ENCODE measurements at places on chromosomes 5 and 9.

DNA sequence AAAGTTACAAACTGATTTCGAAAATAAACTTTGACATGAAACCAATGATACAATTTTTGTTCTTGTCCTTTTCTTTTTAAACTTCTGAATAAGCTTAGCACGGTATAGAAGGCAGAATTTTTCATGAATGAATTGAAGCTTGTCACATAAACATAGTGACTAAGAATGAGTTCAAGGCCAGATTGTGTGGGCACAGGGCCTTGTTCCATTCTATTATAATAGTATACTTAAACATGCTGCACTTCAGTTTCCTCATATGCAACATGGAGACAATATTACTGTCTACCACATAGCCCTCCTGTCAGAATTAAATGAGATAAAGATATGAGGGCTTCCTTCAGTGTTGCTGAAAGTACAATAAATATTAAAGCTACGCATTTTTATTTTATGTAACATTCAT is 204.2 kb upstream of the HAPLN1 start:
- no peak for DNase-seq

GRCh38 chr9:91276513-91276912 is 85.2 kb downstream of the AUH start:
- DNase-seq: no peak

GRCh38 chr9:32596096-32596865 is 23.3 kb upstream of the NDUFB6 start:
- DNase-seq: no peak

DNA sequence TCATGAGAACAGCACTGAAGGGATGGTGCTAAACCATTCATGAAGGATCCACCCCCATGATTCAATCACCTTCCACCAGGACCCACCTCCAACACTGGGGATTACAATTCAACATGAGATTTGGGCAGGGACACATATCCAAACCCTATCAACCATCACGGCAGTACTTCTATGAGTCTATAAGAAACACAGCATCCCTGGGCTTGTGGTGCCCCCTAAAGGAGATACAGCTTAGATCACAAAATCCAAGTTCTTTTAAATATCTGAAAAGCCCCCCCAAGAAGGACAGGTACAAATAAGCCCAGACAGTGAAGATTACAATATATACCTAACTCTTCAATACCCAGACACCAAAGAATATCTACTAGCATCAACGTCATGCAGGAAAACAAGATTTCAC is 233.7 kb upstream of the ADRA1B start:
- DNase-seq: no peak

DNA sequence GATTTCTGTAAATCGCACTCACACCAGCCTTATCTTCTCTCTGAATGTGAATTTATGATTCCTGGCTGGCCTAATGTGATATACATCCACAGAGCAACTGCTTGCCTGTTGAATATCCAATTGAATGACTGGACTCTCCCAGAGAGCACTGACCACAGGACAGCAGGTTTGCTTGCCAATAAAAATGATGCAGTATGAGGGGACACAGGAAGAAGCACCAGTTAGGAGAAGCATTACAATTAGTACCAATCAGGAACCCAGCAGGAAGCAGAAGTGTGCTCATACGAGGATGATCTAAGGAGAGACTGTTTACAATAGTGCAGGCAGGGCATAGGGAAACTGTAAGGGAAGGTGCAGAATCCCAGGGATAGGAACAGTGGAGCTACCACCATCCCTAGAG is 127.2 kb upstream of the ZNF366 start:
- DNase-seq: no peak

DNA sequence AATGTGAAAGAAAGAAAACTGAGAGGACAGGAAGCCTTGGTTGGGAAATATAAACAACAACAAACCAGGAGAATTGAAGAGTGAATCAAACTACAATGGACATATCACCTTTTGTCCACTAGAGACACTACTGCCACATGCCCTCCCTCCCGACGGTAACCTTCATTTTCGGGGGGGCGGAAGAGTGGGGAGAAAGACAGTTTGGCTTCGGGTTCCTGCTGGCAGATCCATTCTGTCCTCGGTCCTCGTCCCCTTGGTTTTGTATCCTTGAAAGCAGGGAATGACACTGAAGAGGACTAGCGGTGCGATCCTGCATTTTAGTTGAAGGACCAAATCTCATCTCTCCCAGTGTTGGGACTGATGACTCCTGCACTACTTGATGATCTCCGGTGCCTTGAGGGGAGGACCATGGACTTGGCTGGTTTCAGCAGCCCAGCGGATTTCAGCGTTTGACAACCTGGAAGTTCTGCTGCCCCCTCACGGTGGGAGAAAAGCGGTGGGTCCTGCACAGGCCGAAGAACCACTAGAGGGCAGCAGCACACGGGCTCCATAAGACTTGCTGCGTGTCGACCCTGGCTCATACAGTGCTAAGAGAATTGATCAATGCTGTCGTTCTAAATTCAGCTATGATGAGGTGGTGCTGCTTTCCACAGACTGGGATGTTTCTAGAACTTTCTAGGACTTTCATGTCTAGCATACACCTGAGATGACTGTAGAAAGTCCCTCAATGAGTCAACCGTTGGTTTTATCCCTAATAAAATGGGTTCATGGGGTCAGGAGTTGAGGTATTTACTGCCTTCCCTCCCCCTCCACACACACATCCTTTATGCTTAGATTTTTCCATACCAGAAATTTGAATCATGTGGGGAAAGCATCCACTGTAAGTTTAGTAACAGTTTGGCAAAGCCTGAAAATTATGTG is 15.1 kb upstream of the ZNF131 start:
- DNase-seq: peak; percentile 87

DNA sequence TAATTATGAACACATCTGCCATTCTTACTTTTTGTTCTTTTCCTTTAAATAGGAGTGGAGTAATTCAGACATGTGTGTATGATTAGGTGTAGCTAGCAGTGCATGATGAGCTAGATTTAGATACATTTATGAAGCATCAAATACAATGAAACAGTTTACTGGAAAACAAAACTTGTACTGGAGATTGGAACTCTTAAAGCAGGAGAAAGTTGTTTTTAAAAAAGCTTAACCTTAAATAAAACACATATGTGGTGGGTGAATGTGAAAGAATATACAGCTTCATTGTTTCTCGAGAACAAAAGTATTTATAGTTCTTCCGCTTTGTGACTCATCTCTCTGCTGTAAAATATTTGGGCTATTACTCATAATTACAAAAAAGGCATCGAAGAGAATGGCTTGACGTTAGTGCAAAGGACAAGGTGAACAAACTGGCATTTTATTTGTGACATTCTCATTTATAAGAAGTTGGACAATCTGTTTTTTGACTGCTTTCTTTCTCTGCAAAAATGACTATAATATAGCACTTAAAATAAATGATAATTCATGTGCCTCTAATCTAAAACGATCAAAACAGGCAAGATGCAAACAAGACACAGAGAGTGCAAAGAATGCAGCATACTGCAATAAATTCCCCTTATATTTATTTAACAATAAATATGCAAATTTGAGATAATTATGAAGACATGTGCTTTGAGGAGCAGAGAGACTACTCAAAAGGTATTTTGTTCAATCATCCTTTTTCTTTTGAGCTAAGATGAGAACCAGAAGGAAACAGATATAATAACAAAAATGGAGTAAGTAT is 478.8 kb downstream of the CETN3 start:
- DNase-seq: no peak

- DNase-seq: no peak
Measured at GRCh38 chr9:2493109-2493508, 128.5 kb upstream of the VLDLR start.

GRCh38 chr9:5909976-5910375 is 19.3 kb downstream of the MLANA start:
- no peak for DNase-seq

GRCh38 chr5:9288234-9288633 is 257.6 kb downstream of the SEMA5A start:
- no peak for DNase-seq

- DNase-seq: no peak
Measured at GRCh38 chr9:90888941-90889340, 87.3 kb downstream of the SYK start.

DNA sequence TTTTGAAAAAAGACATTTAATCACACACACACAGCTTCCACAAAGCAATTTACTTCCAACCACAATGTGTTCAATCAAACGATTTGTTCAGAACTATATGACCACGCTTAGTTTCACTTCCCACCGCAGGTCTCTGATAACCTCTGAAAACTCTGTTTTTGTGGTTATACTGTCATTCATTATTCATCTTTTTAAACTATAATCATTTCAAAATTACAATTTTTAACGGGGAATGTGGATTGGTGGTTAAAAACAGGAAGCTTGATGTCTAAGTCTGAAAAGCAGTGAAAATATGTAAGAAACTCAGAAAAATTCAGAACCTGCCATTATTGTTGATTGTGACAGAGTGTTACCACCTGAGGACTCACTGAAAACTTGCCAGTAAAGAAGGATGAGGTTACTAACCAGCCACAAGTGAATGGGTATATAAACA is 12.7 kb upstream of the TMEM174 start:
- DNase-seq: no peak

DNA sequence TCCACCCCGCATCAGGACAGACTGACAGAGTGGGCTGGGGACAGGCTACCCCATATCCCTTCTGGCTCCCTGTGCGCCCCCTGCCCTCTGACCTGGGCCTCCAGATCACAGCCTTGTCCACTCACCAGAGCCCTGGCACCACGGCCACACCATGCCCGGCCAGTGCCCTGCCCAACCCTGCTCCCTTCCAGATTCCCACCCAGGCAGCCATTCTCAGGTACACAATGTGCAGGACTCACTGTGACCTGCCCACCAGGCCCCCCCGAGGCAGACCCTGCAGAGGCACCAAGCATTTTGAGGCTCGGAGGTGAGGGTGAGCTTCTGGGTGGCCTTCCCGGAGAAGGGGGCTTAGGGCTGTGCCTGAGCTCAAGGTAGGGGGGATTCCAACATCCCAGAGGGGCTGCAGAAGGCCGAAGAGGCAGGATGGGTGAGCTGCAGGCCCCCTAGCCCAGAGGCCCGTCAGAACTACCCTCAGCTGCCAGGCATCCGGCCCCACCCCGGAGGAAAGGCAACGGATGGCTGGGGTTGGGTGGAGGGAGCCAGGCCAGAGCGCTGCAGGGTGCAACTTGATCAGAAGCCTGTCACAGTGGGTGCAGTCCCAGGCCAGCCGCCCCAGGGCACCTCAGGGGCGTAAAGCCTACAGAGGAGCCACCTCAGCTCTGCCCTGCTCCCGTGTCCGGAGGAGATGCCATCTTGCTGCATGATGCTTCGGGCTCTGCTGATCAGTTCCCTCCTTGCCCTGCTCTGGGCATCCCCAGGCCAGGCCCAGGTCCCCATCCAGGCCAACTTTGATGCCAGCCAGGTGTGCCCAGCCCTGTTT is at the start of gene LCNL1:
Gene LCNL1 (plus strand): TSS at position 762 of the 820 bp plus-strand sequence. CDS start 594 bp downstream, outside the sequence.
- no peak for DNase-seq

DNA sequence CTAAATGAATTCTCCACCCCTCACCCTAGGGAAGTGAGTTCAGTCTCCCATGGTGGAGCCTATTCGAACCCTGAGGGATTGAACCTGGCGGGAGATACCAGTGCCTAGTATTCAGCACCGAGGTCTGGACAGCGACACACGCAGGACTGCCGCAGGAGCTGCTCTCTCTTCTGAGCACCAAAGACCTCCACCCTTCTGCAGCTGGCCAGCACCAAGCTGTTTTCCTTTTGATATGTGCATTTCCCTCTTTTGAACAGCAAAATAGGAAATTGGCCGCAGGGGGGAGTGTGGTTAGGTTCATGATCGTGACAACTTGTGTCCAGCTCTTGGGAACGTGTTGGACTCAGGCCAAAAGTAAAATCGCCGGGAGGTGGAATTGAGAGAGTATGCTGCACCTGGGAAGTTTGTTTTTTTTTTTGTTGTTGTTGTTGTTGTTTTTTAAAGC is 1.2 kb upstream of the PCSK1 start:
- DNase-seq: peak; percentile 47

DNA sequence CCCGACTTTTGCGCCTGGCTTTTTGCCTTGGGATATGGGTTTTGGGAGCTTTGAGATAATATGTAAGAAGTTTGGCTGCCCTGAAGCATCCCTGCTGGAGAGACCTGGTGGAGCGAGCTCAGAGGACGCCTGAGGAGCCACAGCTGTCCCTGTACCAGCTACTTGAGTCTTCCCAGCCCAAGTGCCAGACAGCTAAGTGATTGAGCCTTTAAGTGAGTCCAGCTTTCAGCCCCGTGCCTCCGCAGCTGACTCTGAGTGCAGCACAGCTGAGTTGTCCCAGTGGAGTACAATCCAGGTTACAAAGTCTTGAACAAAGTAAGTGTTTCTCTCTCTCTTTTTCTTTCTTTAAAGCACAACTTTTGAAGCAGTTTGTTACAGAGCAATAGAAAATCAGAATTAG is 203.8 kb upstream of the DAP start:
- no peak for DNase-seq

DNA sequence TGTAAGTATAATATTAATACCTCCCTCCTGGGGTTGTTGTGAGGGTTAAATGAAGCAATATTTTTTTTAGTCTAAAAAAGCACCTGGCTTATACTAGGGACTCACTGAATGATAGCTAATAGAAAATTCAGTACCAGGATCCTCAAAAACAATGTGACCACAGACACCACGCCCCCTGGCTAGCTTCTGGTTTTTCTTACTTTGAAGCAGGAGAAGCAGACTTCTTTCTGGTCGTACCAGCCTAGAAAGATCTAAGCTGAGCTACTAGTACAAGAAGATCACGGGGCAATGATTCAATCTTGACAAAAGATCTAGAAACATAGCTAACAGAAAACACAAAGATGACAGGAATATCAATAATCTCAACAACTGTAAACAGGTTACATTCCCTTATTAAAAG is 218.5 kb upstream of the SLC30A5 start:
- DNase-seq: no peak

DNA sequence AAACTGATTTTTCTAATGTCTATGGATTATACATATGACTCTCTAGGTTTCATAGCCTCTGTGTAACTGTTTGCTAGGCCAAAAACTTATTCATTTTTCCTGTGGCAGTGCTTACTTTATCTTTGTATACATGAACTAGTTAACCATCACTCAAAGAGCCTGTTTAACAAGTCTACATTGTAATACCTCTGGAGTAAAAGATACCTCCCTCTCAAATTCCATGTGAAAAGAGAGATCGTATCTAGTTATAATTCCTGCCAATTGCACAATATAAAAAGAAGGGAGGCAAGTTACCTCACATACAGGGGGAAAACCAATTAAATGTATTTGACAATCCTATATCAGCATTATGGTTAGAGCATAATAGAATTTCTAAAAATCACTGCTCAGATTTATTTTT is 271.9 kb upstream of the ST8SIA4 start:
- no peak for DNase-seq

DNA sequence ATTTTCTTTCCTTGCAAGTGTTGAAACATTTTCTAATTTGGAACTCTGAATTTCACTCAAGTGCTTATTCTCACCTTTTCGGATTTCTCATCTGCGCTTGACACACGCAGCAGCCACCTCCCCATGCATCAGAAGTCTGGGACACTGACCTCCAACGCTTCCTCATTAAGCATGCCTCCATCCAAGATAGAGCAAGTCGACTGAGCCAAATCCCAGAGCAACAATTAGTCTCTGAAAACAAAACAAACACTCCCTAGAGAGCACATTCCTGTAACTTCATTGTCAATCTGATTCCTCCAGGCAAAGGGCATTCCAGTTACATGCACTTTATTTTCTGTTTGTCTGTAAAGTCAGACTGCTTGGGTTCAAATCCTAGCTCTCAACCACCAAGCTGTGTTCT is 5.7 kb downstream of the CD180 start:
- DNase-seq: no peak

- no peak for DNase-seq
Measured at GRCh38 chr5:154477382-154478223, 424 bp downstream of the HAND1 start.

- no peak for DNase-seq
Measured at GRCh38 chr9:112132356-112132755, 42.7 kb downstream of the SUSD1 start.

Measured in GM13976 (cell line).